ENCODE measurements at places on chromosomes 1 and 21.

DNA sequence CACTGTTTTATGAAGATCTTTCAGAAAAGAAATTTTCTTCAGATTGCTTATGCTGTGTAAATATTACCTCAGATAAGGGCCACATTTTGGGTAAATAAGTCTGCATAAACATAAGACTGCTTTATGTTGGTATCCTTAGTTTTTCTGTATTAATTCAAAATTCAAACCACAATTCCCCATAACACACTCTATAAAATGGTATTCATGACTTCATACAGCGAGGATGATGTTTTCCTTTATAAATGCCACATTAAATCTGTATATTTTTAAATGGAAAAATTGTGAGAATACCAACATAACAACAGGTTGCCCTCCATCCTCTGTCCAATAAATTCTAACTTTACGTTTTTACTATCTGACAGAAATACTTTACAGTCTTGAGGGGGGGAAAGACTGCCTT lies 248.7 kb upstream of the CXADR start:
- DNase-seq, result no peak

GRCh38 chr1:236141447-236142252 lies 689 bp upstream of the GPR137B start:
- DNase-seq, result no peak

DNA sequence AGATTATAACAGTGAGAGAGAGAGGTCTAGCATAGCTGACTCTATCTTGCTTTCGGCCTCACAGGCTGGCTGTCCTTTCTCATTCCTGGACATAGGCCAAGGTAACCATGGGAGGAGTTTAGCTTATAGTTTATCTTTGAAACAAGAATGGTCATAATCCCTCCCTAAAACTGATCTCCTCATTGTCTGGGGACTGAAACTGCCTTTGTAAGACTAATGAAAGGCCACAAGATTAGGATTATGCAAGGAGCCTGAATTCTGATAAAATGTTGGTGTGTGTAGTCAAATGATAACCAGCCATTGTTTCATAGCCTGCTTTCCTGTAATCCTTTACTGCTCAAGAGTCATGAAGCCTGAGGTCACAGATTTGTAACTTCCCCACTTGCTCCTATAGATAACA lies 131.9 kb upstream of the LYPLAL1 start:
- no peak for DNase-seq

GRCh38 chr1:158014731-158015320 lies 21.4 kb downstream of the KIRREL1 start:
- no peak for DNase-seq

DNA sequence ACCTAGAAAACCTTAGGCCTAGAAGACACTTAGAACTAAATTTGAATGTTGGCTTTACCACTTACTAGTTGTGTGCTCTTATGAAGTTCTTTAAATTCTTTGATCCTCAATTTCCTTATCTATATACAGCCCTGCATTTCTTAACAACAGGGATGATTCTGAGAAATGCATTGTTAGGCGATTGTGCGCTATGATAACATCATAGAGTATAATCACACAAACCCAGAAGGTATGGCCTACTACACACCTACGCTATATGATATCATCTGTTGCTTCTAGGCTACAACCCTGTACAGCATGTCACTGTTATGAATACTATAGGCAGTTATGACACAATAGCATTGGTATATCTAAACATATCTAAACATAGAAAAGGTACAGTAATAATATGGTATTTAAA lies 137.4 kb downstream of the CHD1L start:
- no peak for DNase-seq

DNA sequence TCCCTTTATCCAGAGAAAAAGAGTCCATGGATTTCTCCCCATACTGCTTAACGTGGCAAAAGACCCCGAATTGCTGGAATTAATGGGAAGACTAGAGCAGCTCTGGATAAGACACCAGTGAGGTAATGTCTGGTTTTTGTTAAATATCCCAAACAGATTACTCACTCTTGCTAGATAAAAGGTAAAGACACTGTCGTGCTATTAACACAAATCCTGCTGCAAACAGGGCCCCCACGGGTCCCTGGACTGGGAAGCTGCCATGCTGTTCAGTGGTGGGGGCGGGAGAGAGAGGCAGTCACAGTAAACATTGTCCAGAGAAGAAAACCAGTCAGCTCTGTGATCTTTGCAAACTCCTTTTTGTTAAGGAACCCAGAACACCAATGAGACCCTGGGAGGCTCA lies 15.2 kb upstream of the SRP9 start:
- DNase-seq, result no peak

DNA sequence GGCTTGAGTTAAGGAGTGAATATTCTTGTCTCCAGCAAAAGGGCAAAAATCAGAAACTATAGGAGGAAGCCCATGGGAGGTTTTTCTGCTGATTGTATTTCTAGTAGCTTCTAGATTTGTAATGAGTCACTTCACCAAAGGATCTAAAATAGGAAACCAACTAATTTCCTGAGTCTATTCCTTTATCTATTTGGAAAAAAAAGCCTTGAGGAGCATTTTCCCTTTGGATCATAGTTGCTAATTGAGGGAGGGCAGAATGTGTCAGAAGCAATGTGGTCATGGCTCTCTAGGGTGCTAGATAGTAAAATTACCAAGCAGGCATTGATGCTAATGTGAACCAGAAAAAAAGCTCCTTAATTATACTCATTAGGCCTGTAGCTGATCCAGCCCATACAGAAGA lies at the start of gene OR10R2:
TSS of gene OR10R2 (plus strand) at position 301 of the 400 bp plus-strand sequence. CDS start 106 bp downstream, outside the sequence.
- DNase-seq, result no peak

DNA sequence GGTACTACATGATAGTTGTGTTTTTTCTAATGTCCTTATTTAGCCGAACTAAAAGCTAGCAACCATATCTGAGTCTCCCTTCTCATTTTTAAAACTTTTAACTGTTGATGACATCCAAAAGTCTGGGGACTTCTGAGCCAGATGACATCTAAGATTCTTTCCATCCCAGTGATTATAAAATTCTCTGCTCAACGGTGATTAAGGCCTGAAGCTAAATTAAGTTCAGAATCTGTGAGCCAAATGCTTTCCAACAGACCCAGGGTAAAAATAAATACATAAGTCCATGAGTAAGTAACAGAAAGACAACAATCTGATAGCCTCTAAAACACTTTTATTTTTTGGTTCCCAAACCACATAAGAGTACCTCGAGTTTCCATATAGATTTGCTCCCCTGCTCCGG lies 13.1 kb upstream of the PTP4A2 start:
- no peak for DNase-seq

GRCh38 chr1:55893155-55893554 lies 678.0 kb upstream of the USP24 start:
- DNase-seq, result no peak

DNA sequence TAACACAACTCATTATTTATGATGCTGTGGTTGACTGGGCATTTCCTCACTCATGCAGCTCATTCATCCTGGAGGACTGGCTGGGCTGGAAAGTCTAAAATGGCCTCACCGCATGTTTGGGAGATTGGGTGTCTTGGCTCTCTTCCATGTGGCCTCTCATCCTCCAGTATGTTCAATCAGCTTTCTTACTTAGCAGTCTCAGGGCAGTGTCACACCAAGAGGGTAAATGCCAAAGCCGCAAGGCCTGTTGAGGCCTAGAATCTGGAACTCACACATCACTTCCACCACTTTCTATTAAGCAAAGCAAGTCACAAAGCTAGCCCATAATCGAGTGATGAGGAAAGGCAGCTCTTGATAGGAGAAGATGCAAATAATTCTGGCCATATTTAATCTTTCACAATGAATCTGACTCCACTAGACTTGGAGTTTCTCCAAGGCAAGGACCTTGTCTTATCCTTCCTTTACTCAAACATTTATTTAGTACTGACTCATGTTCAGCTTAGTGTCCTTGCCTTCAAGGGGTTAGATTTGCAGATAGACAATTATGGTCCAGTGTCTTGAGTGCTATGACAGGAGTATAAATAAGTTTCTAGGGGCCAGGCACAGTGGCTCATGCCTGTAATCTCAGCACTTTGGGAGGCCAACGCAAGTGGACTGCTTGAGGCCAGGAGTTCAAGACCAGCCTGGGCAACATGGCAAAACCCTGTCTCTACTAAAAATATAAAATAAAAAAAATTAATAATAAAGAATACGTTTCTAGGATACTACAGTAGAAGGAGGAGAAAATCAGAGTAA lies 45.1 kb downstream of the TMEM53 start:
- DNase-seq, result no peak

- DNase-seq, result no peak
Measured at GRCh38 chr1:221302810-221303209, 423.6 kb downstream of the HLX start.

DNA sequence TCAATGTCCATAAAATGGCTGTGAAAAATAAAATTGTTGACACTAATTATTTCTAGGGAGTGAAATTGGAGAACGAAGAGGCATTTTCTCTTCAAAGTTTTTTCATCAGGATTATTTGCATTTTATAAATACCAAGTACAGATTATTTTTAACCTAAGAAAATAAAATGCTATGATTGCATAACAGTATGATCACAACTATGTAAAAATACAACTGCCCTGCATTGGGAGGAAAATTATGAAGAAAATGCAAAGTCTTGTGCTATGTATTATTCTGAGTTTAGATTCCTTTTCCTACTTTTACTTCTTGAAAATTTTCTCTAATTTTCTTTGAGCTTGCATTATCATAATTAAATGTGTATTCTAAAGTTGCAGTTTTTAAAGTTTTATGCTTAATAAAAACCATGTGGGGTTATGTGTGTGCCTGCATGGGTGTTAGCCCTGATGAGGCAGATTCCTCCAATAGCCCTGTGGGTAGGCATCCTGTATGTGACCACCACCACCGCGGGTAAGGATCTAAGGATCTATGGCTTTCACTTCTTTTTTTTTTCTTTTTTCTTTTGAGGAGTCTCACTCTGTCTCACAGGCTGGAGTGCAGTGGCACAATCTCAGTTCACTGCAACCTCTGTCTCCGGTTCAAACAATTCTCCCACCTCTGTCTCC lies 24.7 kb downstream of the STX6 start:
- DNase-seq, result no peak

DNA sequence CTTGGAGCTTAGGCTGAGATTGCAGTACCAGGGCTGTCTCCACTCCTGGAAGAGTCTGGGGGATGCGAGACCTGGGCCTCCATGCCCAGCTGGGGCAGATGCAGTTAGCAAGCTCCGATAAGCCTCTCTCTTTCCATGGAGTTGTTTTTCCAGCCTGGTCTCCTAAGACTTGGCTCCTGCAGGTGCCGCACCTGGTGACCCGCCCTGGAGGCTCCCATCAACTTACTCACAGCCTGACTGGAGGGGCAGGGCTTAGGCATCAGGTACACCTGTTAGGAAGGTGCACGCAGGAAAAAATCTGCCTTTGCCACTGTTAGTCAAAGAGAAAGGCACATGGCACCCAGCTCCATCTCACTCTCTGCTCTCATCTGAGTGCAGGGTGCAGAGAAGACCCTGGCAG lies 198.1 kb upstream of the TMEM51 start:
- DNase-seq, result no peak

GRCh38 chr1:37042506-37042905 lies 8.2 kb upstream of the GRIK3 start:
- DNase-seq, result no peak

GRCh38 chr1:29655945-29656850 lies 419.9 kb downstream of the PTPRU start:
- DNase-seq, result no peak

- DNase-seq, result no peak
Measured at GRCh38 chr1:240836271-240836670, 224.3 kb upstream of the GREM2 start.

- DNase-seq, result no peak
Measured at GRCh38 chr1:185768371-185768770, 34.2 kb downstream of the HMCN1 start.

GRCh38 chr1:109733236-109733870 lies 7.5 kb downstream of the GSTM3 start:
- no peak for DNase-seq

DNA sequence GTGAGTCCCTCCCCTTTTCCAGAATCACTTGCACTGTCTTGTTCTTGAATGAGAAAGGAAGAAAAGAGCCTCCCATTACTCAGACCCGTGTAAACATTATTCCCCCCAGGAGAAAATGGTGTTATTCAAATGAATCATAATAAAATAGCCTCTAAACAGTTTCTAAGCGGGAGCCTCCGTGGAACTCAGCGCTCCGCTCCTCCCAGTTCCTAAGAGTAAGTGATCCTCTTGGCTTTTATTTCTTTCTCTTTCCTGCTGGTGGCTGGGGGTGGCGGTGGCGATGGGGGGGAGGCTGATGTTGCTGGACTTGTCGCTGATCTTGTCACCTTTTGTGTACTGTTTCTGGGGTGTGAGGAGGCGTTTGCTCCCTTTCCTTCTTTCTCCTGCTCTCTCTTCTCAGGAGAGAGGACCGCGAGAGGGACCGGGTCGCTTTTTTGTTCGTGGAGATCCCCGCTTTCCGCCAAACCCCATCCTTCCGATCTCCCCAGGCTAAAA lies 781 bp downstream of the PROX1 start:
- DNase-seq, result no peak

DNA sequence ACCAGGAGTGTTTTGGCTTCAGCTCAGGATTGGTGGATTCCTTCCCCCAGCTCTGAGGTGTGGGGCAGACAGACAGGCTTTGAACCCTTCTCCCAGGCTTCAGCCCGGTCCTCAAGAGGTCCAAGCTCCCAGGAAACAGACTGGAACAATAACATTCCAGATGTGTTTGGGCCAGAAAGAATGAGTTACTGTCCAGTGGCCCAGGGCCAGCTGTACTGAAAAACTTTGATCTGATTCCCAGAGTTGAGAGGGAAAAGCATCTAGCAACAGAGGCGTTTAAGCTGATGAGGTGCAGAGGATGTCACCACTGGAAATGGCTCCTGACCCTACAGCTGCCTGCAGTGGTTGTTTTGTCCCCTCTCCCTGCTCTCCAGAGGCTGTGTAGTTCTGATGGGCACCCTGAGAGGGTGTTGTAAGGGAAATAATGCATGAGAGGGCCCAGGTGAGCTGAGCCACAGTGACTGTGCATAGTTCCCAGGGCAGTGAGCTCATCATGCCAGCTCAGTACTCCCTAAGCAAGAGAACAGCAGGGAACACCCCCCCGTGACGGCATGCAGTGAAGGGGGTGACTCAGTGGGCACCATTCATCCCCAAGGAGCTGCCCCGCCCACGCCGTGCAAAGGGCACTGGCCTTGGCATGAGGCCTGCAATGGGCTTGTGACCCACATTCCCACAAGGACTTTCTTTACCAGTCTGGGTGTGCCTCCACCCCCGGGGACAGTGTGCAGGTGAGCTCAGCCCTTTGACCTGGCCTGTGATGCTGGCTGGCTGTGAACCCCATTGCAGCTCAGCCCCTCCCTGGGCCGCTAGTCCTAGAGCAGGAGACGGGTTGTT lies 13.8 kb upstream of the SFN start:
- no peak for DNase-seq

- no peak for DNase-seq
Measured at GRCh38 chr1:14242123-14242522, 356.4 kb upstream of the KAZN start.

GRCh38 chr1:173204693-173205092 lies 2.4 kb downstream of the TNFSF4 start:
- DNase-seq, result no peak

GRCh38 chr1:85028151-85028550 lies 20.1 kb downstream of the MCOLN3 start:
- no peak for DNase-seq
